ENCODE measurements at places on chromosomes 11 and 22.

DNA sequence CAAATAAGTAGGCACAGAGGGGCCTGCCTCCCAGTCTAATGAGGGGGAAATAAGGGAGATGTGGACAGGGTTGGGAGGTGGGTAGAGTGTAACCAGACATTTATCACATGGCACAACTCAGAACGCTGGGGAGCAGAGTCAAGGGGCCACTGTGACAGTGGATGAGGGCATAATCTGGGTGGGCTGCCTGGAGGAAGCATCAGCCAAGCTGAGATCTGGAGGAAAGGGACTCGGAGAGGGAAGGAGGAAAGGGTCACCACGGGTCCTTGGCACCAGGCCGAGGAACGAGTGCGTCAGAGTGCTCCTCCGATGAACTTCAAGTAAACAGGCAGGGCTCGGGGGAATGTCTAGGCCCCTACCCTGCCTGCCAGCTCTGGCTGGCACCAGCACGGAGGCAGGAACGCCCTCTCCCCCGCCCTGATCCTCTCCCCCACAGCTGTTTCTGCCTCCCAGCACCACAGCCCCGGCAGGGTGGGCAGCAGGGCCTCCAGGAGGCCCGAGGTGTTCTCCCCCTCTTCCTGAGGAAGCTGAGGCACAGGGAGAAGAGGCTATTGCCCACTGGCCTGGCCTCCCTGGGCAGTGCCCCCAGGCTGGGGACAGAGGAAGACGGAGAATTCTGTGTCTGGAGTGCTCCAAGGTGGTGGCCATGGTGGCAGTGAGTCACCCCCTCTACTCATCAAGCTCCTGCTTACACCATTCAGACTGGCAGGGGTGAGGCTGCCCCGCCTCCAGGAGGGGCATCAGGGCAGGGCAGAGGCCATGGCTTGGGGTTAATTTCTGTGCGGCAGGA, 4.2 kb downstream of the ALDH3B1 start:
- DNase-seq, result no peak

GRCh38 chr22:48842976-48843375, 984.7 kb downstream of the BRD1 start:
- no peak for DNase-seq

GRCh38 chr11:26483108-26483507, 89.0 kb downstream of the MUC15 start:
- no peak for DNase-seq

GRCh38 chr11:64788321-64789215, 10.2 kb upstream of the SF1 start:
- no peak for DNase-seq

GRCh38 chr11:111045407-111045803, 200.1 kb upstream of the POU2AF2 start:
- DNase-seq, result no peak

DNA sequence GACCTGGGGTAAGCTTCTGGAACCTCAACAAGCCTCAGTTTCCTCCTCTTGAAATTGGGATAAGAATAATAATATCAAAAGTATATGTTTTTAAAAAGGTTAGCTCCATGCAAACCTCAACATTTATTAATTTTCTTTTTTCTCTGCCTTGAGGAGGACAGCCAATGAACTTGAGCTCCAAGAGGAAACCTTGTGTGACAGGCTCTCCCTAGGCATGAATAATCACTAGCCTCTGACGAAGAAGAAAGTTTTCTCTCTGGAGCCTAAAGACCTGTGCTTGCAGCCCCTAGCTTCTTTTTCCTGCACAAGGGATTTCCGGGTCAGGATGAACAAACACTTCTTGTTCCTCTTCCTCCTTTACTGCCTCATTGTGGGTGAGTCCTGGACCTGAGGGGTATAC, at the start of gene PATE3:
PATE3 (plus strand) TSS at position 301 of the 400 bp plus-strand sequence; CDS start at position 326, 25 bp downstream.
- DNase-seq, result no peak

DNA sequence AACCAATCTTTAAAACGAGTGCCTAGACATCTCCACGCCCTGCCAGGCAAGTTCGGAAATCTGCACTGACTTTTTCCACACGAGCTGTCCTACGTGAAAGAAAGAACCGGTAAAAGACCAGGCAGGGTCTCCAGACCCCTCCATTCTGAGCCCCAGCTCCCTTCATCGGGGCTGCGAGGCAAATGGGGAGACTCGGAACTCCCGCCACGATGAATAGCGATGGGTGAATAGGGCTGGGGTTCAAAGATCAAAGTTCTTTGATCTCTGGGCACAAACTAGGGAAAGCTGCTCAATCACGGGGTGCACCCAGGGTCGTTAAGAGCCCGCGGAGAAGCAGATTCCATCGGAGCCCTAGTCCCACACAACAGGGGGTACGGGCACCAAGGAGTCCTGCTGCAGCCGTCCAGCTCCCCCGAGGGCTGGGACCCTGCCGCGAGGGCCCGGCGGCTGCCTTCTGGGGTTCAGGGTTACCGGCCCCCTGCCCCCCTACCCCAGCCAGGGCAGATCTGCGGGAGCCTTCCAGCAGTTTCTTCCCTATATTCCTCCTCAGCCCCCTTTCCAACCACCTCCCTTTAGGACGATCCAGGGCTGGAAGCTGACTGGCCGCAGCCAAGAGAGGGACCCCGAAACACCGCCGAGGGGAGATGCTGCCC, 1.1 kb downstream of the LRP4 start:
- no peak for DNase-seq

DNA sequence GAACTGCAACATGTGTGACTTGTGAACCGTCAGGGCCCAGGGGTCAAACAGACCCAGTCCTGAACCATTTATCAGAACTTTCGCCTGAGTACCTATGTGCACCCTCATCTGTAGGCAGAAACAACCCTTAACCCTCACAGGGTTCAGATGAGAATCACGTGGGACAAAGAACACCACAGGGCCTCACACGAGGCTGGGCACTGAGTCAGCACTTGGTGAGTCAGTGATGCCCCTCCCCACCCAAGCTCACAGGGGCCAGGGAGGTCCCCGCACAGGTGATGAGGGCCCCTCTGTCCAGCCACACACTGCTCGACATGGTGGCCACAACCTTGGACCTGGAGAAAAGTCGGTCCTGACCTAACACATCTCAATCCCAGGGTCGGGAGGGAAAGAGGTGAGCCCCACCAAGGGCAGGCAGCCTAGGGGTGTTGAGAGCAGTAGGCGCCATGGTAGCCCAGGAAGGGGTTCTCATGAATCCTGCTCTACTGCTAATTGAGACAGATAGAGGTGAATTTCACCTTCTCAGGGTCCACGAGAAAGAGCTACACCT, 176.4 kb downstream of the SHANK2 start:
- no peak for DNase-seq

DNA sequence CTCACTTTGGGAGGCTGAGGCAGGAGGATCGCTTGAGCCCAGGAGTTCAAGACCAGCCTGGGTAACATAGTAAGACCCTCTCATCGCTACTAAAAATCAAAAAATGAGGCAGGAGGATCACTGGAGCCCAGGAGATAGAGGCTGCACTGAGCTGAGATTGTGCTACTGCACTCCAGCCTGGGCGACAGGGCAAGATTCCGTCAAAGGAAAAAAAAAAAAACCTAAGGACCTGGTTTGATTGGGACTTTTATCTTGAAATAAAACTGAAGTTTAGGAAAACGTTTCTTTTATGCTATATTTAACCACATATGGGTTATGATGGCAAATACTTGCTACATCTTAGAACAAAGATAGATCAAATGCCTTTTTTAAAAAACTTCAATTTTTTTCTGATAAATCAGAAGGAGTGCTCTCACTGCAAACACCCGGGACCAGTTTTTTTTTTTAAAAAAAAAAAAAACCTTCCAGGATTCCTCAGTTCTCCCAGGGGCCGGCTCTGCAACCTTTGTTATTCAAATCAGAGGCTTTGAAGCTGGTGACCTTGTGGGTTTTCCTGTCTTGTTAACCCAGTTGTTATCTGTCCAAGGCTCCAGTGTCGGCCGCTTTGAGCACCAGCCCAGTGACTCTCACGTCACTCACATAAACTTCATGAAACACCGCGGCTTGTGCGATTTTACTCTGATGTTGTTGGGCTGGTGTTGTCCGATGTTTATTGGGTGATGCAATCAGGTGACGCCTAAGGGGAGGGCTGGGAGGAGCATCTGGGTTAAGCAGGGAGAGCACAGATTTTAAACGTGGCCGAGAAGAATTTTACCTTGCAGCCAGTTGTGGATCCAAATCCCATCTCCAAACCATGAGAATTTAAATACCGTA, 24.7 kb upstream of the SLC22A12 start:
- peak; percentile 59 for DNase-seq

DNA sequence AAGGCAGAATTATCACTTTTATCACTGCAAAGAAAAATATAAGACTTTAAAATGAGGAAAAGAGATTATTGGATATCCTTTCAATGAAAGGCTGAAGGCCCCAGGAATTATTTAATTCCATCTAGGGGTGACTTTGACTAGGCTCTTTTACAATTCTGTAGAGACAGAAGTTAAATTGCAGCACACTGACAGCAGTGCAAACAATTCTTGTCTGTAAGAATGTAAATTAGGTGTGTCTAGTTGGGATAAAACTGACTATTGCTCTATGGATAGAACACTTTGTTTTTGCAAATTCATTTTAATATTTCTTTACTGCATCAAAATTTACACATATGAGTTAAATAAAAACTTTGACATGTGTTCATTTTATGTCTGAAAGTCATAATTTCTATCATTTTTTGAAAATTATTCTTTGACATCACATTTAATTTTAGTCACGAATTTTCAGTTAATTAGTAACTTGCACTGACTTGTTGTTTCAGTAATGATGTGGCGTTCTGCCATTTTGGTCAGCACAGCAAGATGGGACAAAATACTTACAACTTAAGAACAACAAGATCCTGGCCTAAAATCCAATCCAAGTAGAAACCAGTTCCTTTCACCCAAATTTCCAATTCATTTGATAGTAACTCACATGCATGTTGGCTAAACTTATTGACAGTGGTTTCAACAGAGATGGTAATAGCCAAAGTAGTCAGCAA, 75.1 kb downstream of the SLC36A4 start:
- no peak for DNase-seq

DNA sequence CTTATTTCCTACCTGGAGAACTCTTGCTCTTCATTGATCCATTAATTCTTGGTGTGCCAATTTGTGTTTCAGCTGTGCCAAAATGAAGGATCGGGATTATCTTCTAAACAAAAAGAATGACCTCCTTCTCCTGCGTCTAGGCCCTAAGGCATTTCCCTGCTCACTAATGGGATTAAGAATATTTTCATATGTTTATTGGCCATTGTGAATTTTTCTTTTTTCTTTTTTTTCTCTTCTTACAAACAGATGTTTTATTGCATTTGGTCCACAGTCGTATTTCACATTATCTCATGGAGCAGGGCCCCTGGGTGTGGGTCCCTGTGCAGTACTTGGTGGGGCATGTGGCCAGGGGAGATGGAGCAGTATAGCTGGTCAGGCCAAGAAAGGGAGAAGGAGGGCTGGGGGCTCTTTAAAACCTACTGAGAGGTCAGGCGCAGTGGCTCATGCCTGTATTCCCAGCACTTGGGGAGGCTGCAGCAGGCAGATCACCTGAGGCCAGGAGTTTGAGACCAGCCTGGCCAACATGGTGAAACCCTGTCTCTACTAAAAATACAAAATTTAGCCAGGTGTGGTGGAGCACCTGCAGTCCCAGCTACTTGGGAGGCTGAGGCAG, 35.3 kb upstream of the HORMAD2 start:
- DNase-seq, result no peak

DNA sequence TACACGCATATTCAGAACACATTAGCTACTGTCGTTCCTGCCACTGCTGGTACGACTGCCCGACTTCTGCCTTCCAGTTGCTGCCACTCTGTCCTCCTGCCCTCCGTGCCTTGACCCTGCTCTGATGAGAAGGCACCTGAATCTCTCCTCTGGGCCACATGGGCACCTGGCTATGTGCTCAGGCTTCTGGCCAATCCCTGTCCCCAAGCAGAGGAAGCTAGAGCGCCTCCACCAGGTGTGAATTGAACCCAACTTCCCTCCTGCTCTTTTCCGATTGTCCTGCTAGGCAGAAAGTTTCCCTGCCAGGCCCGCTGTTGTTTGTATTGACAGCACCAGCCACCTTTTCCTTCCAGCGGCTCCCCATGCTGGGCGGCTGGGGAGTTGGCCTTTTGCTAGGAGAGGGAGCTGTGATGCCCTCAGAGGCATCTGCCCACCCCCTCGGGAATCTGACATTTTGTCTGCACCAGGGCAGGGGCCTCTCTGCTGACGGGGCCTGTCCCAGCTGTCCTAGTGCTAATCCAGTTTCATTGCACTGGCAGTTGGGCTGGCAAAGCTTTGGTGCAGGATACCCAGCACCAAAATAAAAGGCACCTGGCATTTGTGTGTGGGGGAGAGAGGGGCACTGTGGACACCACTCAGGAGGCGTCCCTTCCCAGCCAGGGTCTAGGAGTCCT, 118.0 kb downstream of the GRIK4 start:
- no peak for DNase-seq

DNA sequence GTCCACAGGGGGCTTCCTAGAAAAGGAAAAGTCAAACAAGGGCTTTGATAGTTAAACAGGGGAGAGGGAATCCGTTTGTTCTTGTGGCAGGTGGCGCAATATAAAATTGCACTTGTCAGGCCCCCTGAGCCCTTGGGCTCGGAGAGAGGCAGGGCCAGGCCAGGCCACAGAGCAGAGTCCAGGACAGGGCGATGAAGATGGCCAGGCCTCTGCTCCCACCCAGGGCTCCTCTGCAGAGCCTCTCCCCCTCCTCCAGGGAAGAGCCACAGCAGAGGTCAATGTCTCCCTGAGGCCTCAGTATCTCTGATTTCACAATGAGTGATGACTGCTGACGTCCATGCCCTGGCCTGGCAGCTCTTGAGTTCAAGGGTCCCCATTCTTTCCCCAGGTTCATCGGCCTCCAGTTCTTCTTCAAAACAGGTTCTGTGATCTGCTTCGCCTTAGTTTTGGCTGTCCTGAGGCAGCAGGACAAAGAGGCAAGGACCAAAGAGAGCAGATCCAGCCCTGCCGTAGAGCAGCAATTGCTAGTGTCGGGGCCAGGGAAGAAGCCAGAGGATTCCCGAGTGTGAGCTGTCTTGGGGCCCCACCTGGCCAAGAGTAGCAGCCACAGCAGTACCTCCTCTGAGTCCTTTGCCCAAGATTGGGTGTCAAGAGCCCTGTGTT, 36.4 kb upstream of the TPBGL start:
- DNase-seq, result no peak

DNA sequence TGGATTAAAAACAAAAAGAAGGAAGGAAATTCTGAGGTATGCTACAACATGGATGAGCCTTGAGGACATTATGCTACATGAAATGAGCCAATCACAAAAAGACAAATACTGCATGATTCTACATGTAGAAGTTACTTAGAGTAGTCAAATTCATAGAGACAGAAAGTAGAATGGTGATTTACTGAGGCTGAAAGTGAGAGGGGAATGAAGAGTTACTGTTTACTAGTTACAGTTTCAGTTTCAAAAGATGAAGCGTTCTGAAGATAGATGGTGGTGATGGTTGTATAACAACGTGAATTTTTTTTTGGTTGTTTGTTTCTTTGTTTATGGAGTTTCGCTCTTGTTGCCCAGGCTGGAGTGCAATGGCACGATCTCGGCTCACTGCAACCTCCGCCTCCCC, 9.5 kb downstream of the OR5P2 start:
- no peak for DNase-seq

- DNase-seq, result peak; percentile 95
Observed at GRCh38 chr11:27201454-27202302, 161.1 kb downstream of the BBOX1 start.

- no peak for DNase-seq
Observed at GRCh38 chr11:78993802-78994430, 419.3 kb upstream of the NARS2 start.

GRCh38 chr11:96763244-96763643, 373.4 kb downstream of the JRKL start:
- no peak for DNase-seq
